T-helper 1 cell (primary cell): ENCODE measurements at places on chromosomes 16 and 17.

DNA sequence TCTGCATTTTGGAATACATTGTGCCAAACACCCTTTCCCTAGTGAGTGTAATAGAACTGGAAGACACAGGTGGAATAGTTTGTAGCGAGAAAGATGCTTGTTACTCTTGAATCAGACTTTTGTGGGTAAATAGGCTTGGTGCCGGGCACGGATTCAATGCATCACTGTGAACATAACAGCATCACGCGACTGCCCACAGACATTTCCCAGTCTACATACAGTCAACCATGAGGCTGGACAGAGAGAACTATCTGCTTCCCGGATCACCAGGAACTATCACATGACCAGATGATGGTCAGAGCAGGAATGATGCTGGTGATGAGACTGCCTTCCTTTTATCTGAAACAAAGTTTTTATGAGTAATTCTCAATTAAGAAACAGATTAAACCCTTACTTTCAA lies 397 bp upstream of the KRTAP9-2 start:
- no peak for DNase-seq

- no peak for DNase-seq
Observed at GRCh38 chr17:7107012-7107754, 7.4 kb downstream of the ASGR2 start.

DNA sequence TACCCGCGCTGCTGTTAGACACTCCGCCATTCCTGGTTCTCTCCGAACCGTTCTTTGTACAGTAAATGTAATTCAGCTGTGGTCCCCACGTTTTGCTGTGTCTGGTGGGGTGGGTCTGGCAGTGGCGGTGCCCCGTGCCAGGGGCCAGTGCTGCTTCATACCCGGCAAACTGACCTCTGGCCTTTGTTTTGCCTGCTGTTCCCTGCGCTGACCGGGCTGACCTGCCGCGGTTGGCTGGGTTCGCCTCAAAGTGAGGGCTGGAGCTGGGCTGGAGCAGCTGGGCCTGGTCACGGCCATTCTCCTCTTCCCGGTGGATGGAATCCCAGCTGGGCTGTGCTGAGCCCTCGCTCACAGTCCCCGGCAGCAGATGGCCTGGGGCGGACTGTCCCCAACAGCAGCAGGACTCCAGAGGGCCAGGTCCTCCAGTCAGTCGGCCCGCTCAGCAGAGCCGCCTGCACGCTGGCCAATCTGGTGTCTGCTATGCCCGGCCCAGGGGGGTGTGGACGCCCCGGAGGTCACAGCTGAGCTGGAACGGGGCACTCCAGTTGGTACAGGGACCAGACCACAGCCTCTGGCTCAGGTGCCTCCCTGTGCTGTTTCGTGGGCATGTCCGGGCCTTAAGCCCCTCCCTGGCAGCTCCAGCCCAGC lies 1.5 kb upstream of the WFIKKN1 start:
- no peak for DNase-seq

DNA sequence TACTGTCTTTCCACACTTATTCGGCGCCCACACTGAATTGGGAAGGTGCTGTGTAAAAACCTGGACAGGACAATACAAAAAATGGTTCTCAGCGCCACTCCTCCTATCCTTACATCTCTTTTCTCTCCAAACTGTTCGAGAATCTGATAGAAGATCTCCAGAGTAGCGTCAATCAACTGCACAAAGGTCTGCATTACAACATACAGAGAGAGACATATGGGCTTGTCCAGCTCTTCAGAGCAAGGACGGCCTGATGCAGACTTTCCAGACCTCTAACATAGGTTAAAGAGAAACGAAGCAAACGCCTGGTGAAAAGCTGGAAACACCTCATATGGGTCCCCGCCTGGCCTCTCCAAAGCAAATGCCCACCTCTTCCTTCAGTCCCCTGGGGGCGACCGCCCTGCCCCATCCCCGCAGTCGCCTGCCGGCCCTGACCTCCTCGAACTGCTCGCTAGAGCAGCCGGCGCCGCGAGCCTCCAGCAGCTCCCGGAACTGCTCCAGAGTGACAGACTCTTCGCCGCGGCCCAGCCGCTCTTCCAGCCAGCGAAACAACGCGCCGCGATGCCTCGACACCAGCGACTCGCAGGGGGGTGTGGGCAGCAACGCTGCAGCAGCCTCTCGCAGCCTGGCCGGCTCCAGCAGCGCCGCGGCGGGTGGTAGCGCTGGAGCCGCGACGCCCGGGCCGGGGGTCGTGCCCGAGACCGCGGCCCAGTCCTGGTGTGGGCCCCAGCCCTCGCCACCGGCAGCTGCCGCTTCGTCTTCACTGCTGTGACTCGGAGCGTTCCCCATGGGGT lies 526 bp downstream of the ZZEF1 start:
- no peak for DNase-seq

- no peak for DNase-seq
Observed at GRCh38 chr16:54936979-54937670, 6.5 kb downstream of the IRX5 start.

DNA sequence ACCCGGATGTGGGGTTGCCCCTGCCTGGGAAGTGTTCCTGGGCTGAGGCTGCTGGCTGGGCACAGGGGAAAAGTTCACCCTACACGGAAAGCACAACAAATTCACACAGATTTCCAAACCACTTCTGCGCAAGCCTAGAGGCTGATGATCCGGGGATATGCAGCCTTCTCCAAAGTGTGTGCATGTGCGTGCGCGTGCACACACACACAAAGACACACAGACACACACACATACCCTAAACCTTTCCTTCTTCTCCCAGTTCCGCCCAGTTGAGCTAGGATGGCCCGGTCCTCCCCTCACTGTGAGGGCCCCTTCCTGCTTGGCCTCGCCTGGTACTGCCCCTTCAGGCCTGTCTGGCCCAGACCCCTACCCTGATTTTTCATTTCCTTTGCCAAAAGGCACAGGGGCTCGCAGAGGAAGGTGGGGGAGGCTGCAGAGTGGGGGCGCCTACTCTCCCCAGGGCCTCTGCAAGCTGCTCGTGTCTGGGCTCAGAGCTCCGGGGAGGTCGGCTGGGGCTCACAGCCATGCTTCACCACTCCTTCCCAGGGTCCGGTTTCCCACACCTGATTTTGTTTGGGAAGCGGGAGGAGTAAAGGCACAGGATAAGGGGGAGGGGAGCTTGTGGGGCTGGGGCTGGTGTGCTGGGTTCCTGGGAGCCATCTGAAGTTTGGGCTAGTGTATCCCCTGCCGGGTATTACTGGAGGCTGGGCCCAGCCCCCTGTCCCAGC lies 144.7 kb downstream of the ENGASE start:
- no peak for DNase-seq

DNA sequence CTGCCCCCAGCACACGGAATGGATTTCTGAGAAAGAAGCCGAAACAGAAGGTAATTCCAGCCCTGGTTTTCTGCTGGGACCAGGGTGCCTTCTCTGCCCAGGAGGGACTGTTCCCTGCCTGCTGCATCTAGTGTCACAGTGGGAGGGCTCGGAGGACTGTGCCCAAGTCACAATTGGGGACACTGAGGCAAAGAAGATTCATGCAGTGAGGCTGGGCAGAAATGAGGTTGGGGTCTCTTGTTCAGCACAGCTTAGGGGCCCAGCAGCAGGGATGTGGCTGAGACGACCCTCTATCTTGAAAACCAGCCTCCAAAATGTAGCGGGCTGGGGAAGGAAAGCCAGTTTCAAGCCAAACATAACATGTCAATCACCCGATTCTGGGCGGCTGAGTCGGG lies 592 bp downstream of the IL21R start:
- no peak for DNase-seq

- no peak for DNase-seq
Observed at GRCh38 chr16:14325502-14326401, 254.6 kb downstream of the MRTFB start.
